ENCODE measurements at places on chromosomes 5 and 9. TPM values are rescaled to one million over a fixed set of nuclear protein-coding genes. Genes with fewer than 3 reads are reported as not detected.
A peak's percentile ranks its signal among the peaks of the same experiment; 100 is the strongest.

Gene PTGDS
- not detected for total RNA-seq

Gene S100Z
- total RNA-seq = not detected

Gene SLU7
- 52.6 TPM for total RNA-seq

Gene ITGA2
- total RNA-seq = 15.8 TPM

Gene ZNF883
- 14.2 TPM for total RNA-seq

Gene SNX18
- total RNA-seq = 6.2 TPM

Gene ENHO
- 0.60 TPM for total RNA-seq

Gene CATSPER3
- 0.33 TPM for total RNA-seq

Gene SLC1A3
- total RNA-seq = not detected

Gene FGFR4
- 109 TPM for total RNA-seq

Gene FOXD4
- total RNA-seq = 0.18 TPM

Gene FOXD1
- 0.04 TPM for total RNA-seq

Gene TRPM3
- not detected for total RNA-seq

GRCh38 chr9:125632321-125633115, 74.5 kb downstream of the MAPKAP1 start:
- DNase-seq = peak; percentile 92
- no peaks in the 10 kb centered on the region for H3K27me3 ChIP-seq
- H3K36me3 ChIP-seq = no peaks in the 10 kb centered on the region
- H3K4me1 ChIP-seq = peaks cover 31% of the 10 kb centered on the region

GRCh38 chr9:135533113-135533512, 11.9 kb downstream of the LCN1 start:
- no peak overlapping the region for H3K27ac ChIP-seq
- no peaks in the 10 kb centered on the region for H3K36me3 ChIP-seq
- no peaks in the 10 kb centered on the region for H3K4me1 ChIP-seq

GRCh38 chr9:84103651-84104377, 123.2 kb downstream of the RMI1 start:
- H3K4me3 ChIP-seq = no peak overlapping the region
- H3K4me1 ChIP-seq = no peaks in the 10 kb centered on the region
- no peak overlapping the region for H3K27ac ChIP-seq
- DNase-seq = no peak
- peaks cover 1% of the 10 kb centered on the region for H3K27me3 ChIP-seq

DNA sequence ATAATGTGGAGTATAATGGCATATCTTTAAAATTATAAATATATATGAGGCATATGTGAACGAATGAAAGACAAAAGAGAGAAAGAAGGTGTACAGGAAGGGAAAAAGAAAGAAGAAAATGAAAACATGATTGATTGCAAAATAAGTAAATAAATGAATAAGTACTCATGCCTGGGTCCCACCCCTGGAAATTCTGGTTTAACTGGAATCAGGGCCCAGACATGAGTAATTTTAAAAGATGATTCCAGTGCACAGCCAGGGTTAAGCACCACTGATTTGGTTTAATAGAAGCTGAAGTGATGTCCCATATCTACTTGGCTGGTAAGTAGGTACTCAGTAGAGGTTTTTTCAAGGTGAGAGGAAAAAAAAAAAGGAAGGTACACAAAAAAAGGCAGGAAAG, 34.0 kb upstream of the HOMER1 start:
- H3K27me3 ChIP-seq = no peaks in the 10 kb centered on the region
- DNase-seq = no peak
- H3K4me1 ChIP-seq = peaks cover 60% of the 10 kb centered on the region
- H3K36me3 ChIP-seq = no peaks in the 10 kb centered on the region
- H3K27ac ChIP-seq = peak overlapping the region; percentile 70

DNA sequence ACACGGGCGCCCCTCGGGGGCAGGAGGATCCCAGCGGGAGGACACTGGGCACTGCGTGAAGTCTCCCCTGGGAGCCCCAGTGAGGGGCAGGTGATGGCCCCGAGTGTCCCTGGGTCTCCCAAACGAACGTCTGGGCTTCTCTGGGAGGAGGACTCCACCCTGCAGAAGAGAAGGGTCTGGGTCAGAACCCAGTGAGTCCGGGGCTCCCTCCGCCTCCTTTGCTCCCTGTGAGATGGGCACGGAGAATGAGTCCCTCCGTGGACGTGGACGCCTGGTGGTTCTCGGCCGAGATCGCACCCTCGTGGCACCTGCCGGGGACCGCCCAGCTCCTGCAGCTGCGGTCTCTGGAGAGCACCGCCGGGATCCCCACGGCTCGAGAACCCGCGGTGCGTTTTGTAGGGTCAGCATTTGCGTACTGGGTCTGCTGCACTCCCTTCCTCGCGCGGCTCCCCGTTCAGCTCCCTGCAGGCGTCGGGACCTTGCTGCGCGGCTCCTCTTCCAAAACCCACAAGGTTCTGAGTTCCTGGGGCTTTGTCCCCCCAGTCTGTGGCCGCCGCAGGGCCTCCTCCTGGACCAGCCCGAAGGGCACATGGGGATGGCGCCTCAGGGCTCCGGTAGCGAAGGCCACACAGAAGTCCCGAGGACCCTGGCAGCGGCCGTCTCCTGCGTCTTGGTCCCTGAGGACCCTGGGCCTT, 10.2 kb upstream of the CEP72 start:
- no peaks in the 10 kb centered on the region for H3K36me3 ChIP-seq
- no peak for DNase-seq
- no peak overlapping the region for H3K4me3 ChIP-seq
- H3K4me1 ChIP-seq = peaks cover 21% of the 10 kb centered on the region
- peaks cover 83% of the 10 kb centered on the region for H3K27me3 ChIP-seq

DNA sequence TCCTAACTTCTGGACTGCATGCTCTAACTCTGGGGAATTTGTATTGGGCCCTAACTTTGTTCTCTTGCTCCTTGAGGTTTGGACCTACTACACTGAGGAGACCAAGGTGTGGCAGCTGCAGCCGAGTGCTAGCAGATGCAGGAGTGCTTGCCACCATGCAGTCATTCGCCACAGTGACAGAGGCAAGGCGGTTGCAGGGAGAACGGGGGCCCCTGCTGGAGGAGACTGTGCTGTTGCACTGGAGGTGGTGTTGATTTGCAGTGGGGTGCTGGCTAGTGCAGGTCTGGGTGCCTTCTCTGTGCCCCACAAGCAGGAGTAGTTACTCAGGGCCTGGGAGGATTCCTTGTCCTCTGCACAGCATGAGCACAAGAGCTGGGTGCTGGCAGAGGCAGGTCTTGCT, 22.4 kb upstream of the DIRAS2 start:
- no peak overlapping the region for H3K4me3 ChIP-seq
- H3K36me3 ChIP-seq = no peaks in the 10 kb centered on the region
- no peak for DNase-seq
- H3K27me3 ChIP-seq = no peaks in the 10 kb centered on the region

- H3K36me3 ChIP-seq = peaks cover 37% of the 10 kb centered on the region
- no peak overlapping the region for H3K4me3 ChIP-seq
- H3K27me3 ChIP-seq = no peaks in the 10 kb centered on the region
- H3K4me1 ChIP-seq = 0 out of 2 replicates have a peak, but pooled peaks cover 4% of the 10 kb centered on the region
Observed at GRCh38 chr5:151123897-151124751, 33.5 kb downstream of the ANXA6 start.

GRCh38 chr5:122419142-122419894, 107.3 kb downstream of the SNCAIP start:
- no peaks in the 10 kb centered on the region for H3K4me1 ChIP-seq
- H3K36me3 ChIP-seq = no peaks in the 10 kb centered on the region
- H3K4me3 ChIP-seq = no peak overlapping the region
- H3K27ac ChIP-seq = no peak overlapping the region
- DNase-seq = no peak

DNA sequence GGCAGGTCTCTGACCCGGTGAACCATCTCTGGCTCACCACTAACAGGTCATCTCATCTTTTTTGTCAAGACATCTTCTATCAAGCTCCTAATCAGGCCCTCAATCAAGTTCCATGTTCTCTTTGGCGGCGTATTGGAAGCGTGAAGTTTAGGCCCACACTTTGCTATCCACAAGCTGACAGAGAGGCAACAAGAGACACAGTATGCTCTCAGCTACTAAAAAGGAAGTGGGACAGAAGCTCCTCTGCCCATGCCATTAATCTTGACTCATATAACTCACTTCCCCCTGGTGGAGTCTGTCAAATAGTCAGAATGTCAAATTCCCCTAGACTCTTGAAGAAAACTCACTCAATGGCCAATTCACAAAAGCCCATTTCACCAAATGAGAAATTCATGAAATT, 77.6 kb upstream of the TMC1 start:
- peaks cover 6% of the 10 kb centered on the region for H3K4me1 ChIP-seq
- H3K36me3 ChIP-seq = no peaks in the 10 kb centered on the region
- no peak for DNase-seq

DNA sequence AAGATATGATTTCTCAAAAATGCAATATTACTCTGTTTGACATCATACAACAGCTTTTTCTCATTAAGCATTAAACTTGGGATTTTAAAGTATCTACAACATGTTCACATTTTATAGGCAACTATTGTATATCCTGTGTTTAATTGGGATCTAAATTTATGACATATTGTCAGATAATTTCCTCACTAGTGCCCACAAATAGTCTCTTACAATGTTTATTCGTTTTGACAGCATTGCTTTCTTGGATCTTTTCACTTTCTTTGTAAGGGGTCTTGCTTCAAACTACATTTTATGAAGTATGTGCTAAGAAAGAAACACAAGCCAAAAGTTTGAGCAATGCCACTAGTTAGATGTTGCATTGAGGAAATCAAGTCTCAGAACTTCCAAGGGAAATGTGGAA, 285.1 kb downstream of the TMEM167A start:
- DNase-seq = no peak
- H3K27me3 ChIP-seq = no peaks in the 10 kb centered on the region
- no peak overlapping the region for H3K27ac ChIP-seq
- H3K4me1 ChIP-seq = no peaks in the 10 kb centered on the region
- H3K4me3 ChIP-seq = no peak overlapping the region

DNA sequence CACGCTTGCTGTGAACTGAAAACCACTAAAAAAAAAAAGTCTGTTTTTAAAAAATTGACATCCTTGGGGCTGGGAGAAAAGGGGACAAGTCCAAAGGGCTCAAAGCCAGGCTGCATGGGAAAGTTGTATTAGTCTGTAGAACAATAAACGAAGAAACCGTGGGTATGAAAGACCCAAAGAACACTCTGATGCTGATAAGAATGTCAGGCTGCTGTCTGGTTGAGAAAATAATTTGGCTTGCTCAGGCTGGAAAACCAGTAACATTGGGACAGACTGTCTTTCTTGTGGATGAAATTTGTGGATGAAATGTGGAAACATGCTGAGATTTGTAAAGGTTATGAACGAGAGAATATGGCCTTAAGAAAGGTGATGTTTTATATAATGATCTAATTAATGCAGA, 68.5 kb upstream of the HSPB3 start:
- H3K27me3 ChIP-seq = no peaks in the 10 kb centered on the region
- H3K4me1 ChIP-seq = no peaks in the 10 kb centered on the region
- no peak overlapping the region for H3K4me3 ChIP-seq
- no peak overlapping the region for H3K27ac ChIP-seq

- peaks cover 5% of the 10 kb centered on the region for H3K27me3 ChIP-seq
- H3K4me1 ChIP-seq = peaks cover 20% of the 10 kb centered on the region
- H3K36me3 ChIP-seq = no peaks in the 10 kb centered on the region
- H3K4me3 ChIP-seq = no peak overlapping the region
- no peak for DNase-seq
Observed at GRCh38 chr5:677131-678101, 15.7 kb downstream of the TPPP start.

GRCh38 chr9:133321411-133321935, 14.5 kb downstream of the SURF6 start:
- no peaks in the 10 kb centered on the region for H3K4me1 ChIP-seq
- no peak overlapping the region for H3K4me3 ChIP-seq
- no peak overlapping the region for H3K27ac ChIP-seq
- no peaks in the 10 kb centered on the region for H3K36me3 ChIP-seq

DNA sequence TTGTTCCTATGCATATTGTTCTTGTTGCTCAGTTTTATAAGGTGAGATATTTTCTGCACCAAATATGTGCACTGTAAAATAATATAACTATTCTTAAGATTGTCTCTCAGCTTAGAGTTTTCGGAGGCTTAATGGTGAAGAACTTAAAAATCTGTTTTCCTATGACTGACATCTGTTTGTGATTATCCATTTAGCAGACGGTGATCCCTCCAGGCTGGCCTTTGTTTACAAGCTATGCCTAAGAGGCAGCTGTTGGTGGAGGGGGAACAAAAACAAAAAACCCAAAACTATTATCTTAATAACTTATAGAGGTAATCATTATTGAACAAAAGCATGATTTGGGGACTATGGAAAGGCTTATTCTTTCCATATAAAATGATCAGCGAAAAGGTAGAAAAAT, 658 bp downstream of the PDCD1LG2 start:
- DNase-seq = no peak
- H3K4me1 ChIP-seq = no peaks in the 10 kb centered on the region
- H3K27ac ChIP-seq = no peak overlapping the region
- no peaks in the 10 kb centered on the region for H3K27me3 ChIP-seq

DNA sequence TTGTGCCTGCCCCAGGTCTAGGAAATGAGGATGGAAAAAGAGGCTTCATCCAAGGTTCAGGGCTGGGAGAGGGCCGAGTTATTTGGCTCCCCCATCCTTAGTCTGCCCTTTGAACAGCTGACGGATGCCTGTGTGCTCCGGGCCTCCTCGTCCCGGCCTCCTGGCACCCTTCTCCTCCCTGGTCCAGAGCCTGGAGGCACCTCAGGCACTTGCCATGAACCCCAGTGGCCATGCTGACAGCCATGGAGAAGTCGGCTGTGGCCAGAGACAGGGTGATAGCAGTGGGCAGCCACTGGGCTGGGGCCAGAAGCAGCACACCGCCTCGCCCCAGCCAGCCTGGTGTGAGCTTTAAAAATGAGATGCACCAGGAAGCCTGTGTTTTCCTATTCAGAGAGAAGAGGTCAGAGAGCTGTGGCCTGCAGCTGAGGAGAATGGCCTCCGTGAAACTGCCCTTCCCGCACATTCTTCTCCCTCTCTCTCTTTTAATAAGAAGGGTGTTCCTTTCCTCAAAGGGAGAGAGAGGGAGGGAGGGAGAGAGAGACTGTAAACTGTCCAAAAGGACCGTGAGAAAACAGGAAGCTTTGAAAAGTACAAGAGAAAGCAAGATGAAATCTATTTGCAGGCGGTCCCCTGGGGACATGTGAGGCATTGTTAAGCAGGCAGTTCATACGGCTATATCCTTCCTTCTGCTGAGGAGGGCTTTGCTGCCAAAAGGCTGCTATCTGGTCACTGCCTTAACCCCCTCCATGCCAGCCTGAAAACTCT, 55.3 kb downstream of the ZNF366 start:
- H3K27me3 ChIP-seq = peaks cover 21% of the 10 kb centered on the region
- H3K36me3 ChIP-seq = no peaks in the 10 kb centered on the region
- no peak for DNase-seq
- H3K4me1 ChIP-seq = no peaks in the 10 kb centered on the region

GRCh38 chr9:134666831-134667230, 25.2 kb downstream of the COL5A1 start:
- no peaks in the 10 kb centered on the region for H3K36me3 ChIP-seq
- no peak for DNase-seq
- no peaks in the 10 kb centered on the region for H3K4me1 ChIP-seq
- H3K4me3 ChIP-seq = no peak overlapping the region

GRCh38 chr5:107633171-107633901, 37.4 kb downstream of the EFNA5 start:
- H3K4me3 ChIP-seq = no peak overlapping the region
- no peaks in the 10 kb centered on the region for H3K36me3 ChIP-seq
- no peak for DNase-seq
- no peak overlapping the region for H3K27ac ChIP-seq
- H3K27me3 ChIP-seq = no peaks in the 10 kb centered on the region

All from HepG2 (cell line).